ENCODE measurements at places on chromosomes 3 and 15.
A peak's percentile ranks its signal among the peaks of the same experiment; 100 is the strongest.

DNA sequence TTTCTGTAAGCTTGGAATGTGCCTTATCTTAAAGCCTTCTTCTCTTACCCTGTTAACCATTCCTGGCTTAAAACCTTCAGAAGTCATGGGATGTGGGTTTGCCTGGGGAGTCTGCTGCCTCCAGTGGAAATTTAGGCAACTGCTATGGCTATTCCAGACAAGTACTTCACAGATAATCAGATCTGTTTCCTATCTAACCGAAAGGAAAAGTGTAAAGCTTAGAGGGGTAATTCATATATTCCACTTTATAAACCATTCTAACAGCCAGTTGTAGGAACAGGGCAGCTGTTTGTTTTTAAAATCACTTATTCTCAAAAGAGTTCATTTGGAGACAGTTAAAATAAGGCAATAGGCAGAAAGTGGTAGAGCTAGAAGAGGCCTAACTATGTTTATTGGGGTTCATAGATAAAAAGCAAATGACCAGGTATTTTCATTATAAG is 219.9 kb downstream of the TCF12 start:
- no peaks in the 10 kb centered on the region for H3K36me3 ChIP-seq
- no peaks in the 10 kb centered on the region for H3K27me3 ChIP-seq
- no peak overlapping the region for H3K27ac ChIP-seq
- peaks cover 38% of the 10 kb centered on the region for H3K4me1 ChIP-seq
- peak; percentile 51 for DNase-seq

DNA sequence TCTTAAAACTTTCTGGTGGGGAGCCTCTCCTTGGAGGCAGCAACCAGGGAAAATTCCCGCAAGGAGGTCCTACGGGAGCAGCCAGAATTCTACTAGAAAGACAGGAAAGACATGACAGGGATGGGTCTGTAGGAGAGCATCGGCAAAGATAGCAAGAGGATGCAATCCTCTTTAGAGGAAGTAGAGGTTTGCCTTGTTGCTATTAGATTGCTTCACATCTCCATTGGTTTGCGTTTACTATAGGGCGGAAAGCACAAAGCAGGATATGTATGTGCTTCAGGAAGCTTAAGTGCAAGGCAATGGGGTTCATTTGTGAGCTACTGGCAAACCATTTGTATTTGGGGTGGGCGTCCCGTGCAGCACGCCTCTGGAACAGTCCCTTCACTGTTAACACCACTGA is 193.0 kb downstream of the RORA start:
- H3K36me3 ChIP-seq, result no peaks in the 10 kb centered on the region
- H3K4me3 ChIP-seq, result no peak overlapping the region
- H3K4me1 ChIP-seq, result peaks cover 45% of the 10 kb centered on the region
- no peak overlapping the region for H3K27ac ChIP-seq
- DNase-seq, result no peak

DNA sequence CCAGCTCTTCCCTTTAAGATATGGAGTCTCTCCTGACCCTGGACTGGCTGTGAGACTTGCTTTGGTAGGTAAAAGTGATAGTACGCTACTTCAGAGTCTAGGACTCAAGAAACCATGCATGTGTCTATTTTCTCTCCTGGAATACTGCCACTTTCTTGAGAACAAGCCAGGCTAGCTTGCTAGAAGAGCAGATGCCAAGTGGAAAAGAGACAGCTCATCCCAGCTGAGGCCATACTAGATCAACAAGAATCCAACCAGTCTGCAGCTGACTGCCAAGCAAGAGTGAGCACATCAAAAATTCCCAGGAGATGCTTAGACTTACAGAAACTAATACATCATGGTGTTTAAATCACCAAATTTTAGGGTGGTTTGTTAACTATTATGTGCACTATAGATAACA is 208.3 kb upstream of the RBMS3 start:
- H3K4me1 ChIP-seq, result peaks cover 10% of the 10 kb centered on the region
- H3K27me3 ChIP-seq, result no peaks in the 10 kb centered on the region
- DNase-seq, result no peak
- no peak overlapping the region for H3K27ac ChIP-seq

GRCh38 chr3:130973406-130973805 is 53.2 kb downstream of the ASTE1 start:
- no peak overlapping the region for H3K4me3 ChIP-seq
- H3K27me3 ChIP-seq, result no peaks in the 10 kb centered on the region
- H3K36me3 ChIP-seq, result peaks cover 24% of the 10 kb centered on the region
- no peak overlapping the region for H3K27ac ChIP-seq
- peaks cover 25% of the 10 kb centered on the region for H3K4me1 ChIP-seq

GRCh38 chr3:10470120-10471053 is 35.0 kb downstream of the ATP2B2 start:
- peak; percentile 60 for DNase-seq
- no peak overlapping the region for H3K4me3 ChIP-seq
- H3K27me3 ChIP-seq, result no peaks in the 10 kb centered on the region
- no peaks in the 10 kb centered on the region for H3K36me3 ChIP-seq
- peaks cover 16% of the 10 kb centered on the region for H3K4me1 ChIP-seq
